ENCODE measurements at places on chromosomes 1 and 21. TPM values are rescaled to one million over a fixed set of nuclear protein-coding genes. Genes with fewer than 3 reads are reported as not detected.

- DNase-seq, result no peak
These were observed 43.5 kb downstream of the CHML start for GRCh38 chr1:241596633-241597032.

- no peak for DNase-seq
These were observed 21.5 kb downstream of the LTN1 start for GRCh38 chr21:28971171-28971570.

Gene SEMA6C
- total RNA-seq, result 15.0 TPM

Gene CYYR1
- total RNA-seq, result 20.8 TPM

- DNase-seq, result no peak
These were observed 51.8 kb downstream of the SETD4 start for GRCh38 chr21:36008505-36008904.

Gene NHLH1
- total RNA-seq, result 0.32 TPM

DNA sequence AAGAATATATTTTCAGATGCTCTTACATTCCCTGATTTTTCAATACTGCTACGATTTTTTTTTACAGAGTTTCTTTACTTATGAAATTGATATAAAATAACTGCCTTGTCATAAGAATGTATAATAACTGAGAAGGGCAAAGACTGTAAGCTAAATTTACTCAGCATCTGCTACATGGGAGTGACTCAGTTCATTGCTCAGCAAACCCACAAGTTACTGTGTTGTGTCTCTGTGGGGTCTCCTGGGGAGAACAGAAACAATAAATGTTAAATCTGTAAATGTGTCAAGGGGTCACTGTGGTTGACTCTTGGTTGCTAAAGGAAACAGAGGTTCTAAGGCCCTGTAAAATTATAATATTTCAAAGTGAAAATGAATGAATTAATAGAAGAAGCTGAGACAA lies 210.3 kb upstream of the CACYBP start:
- DNase-seq, result no peak

GRCh38 chr1:1187938-1188337 lies 14.3 kb downstream of the TTLL10 start:
- DNase-seq, result no peak
